ENCODE measurements at places on chromosomes 6 and 20. TPM values are rescaled to one million over a fixed set of nuclear protein-coding genes. Genes with fewer than 3 reads are reported as not detected.

GRCh38 chr6:166815629-166816028, 140.7 kb downstream of the RNASET2 start:
- no peaks in the 10 kb centered on the region for H3K4me1 ChIP-seq
- H3K27me3 ChIP-seq: no peaks in the 10 kb centered on the region
- H3K36me3 ChIP-seq: no peaks in the 10 kb centered on the region
- DNase-seq: no peak

TRIM40 gene
- not detected for total RNA-seq

GRCh38 chr6:71252410-71252809, 36.2 kb upstream of the OGFRL1 start:
- H3K27ac ChIP-seq: no peak overlapping the region
- H3K4me3 ChIP-seq: no peak overlapping the region
- peaks cover 4% of the 10 kb centered on the region for H3K4me1 ChIP-seq
- H3K27me3 ChIP-seq: no peaks in the 10 kb centered on the region

DNA sequence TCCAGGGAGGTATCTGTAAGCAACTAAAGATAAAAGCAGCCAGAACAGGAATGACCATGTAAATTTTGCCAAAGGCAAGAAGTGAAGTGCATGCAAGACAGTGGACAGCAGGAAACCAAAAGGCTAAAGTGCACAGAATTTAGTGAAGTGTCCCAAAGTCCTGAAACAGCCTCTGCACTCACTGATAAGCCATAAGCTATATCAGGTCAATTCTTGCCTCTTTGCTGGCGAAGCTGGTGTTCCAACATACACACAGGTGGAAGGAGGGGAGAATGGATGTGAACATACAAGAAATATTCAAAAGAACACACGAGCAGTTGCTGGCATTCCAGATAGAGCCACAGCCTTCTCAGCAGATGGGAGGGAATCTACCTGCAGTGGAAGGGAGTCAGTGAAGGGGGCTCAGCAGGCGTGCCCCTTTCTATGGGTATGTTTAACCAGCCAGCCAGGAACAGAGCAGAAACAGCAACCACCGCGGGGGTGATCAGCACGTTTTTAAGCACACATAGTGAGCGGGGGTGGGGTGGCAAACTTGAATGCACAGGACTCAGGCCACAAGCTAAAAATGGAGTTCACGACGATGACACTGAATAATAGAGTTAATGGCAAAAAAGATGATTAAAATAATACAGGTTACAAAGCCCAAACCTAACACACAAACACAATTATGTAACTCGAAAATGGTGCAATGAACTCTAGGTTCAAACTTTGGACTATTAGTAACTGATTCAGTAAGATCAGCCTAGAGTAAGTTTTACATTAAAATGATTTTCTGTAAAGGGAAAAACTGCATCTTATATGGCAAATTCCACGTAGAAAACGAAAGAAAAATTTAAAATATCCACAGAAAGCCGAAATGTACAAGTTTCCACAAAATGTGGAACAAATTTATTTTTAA, 1.2 kb downstream of the ECI2 start:
- H3K4me3 ChIP-seq: peak overlapping the region; percentile 88
- peak overlapping the region; percentile 39 for H3K27ac ChIP-seq
- DNase-seq: peak; percentile 45

GRCh38 chr6:75991941-75992340, 80.5 kb downstream of the IMPG1 start:
- no peaks in the 10 kb centered on the region for H3K4me1 ChIP-seq
- peaks cover 2% of the 10 kb centered on the region for H3K27me3 ChIP-seq
- DNase-seq: no peak
- no peak overlapping the region for H3K27ac ChIP-seq
- H3K4me3 ChIP-seq: no peak overlapping the region

CITED2 gene
- total RNA-seq: 52.1 TPM

GRCh38 chr6:130473886-130474285, 108.1 kb downstream of the TMEM200A start:
- H3K27ac ChIP-seq: no peak overlapping the region
- H3K27me3 ChIP-seq: no peaks in the 10 kb centered on the region
- peak; percentile 30 for DNase-seq
- H3K4me1 ChIP-seq: peaks cover 5% of the 10 kb centered on the region
- no peak overlapping the region for H3K4me3 ChIP-seq
- no peaks in the 10 kb centered on the region for H3K36me3 ChIP-seq

RIOK1 gene
- total RNA-seq: 38.7 TPM

DNA sequence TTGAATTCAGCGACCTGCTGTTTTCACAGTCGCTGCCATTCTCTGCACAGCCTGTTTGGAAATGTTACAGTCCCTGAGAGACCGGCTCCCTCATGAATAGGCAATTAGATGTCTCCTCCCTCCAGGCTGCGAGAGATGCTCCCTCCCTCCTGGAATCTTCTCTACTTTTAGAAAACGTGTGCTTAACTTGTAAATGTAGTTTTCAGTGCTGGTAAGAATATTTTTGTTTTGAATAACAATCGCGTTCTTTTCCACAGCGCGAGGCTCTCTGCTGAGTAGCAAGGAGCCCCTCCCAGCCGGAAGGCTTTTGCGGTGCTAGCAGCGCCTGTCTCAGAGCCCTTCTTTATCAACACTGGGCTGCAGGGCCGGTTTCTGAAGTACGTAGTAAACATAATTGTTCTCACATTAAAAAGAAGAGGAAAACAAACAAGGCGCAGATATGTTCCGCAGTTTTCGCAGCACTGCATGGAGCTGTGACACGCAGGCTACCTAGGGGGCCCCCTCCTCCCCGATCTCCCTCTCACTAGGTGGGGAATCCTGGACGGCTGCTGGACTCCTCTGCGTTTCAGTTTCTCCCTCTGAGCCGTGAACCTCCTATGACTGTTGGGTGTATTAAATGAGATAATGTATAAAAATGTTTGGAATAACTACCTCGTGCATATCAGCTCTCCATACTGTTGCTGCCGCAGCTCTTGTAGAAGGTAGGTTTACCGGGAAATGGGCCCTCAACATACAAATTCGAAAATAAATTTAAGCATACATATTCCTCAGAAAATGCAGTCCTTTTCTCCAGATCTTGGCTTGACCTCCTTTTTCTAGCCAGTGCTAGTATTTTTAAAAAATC, 79.0 kb upstream of the SPACA1 start:
- no peaks in the 10 kb centered on the region for H3K36me3 ChIP-seq
- H3K4me1 ChIP-seq: no peaks in the 10 kb centered on the region
- peak; percentile 13 for DNase-seq
- no peak overlapping the region for H3K27ac ChIP-seq
- H3K4me3 ChIP-seq: no peak overlapping the region
- H3K27me3 ChIP-seq: peaks cover 9% of the 10 kb centered on the region

Measured in activated CD4-positive, alpha-beta memory T cell treated with anti-CD3 and anti-CD28 coated beads for 36 hours (primary cell).